ENCODE measurements at places on chromosomes 5 and 9.
A peak's percentile ranks its signal among the peaks of the same experiment; 100 is the strongest.

DNA sequence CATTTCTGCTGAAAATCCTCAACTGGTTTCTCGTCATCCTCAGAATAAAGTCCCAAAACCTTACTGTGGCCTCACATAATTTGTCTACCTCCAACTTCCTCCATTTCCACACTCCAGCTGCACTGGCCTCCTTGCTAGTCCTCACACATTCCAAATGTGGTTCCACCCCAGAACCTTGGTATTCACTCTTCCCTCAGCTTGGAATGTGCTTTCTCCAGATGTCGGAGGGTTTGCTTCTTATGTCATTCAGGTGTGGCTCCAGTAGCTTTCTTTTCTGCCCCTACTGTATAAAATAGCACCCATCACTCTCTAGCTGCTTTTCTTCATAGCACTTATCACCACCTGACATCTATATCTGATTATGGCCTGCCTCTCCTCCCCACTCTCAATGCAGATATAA is 102.5 kb upstream of the IFNK start:
- DNase-seq, result no peak

DNA sequence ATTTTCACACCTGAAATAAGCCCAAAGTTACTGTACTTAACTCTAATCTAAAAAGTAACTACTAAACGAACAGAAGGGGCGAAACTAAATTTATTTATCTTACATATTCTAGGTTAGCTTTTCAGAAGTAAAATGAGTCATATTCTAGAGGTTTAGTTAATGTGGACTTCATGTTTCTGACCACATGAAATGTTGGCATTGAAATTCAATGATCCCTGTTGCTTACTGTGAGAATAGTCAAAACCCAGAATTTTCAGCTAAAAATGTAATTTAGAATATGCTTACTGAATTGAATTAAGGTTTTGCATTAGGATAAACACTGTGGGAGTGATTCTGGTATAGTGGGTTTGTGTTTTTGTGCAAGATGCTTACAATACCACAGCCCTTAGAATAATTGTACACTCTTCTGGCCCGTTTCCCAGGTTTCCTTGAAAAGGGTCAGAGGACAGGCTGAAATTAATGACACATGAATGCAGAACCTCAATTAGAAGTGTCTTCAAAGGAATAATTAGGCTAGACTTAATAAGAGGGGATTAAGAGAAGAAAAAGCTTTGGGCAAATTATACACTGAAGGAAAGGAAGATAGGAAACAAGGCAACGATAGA is 1.4 kb upstream of the SNX18 start:
- no peak for DNase-seq

DNA sequence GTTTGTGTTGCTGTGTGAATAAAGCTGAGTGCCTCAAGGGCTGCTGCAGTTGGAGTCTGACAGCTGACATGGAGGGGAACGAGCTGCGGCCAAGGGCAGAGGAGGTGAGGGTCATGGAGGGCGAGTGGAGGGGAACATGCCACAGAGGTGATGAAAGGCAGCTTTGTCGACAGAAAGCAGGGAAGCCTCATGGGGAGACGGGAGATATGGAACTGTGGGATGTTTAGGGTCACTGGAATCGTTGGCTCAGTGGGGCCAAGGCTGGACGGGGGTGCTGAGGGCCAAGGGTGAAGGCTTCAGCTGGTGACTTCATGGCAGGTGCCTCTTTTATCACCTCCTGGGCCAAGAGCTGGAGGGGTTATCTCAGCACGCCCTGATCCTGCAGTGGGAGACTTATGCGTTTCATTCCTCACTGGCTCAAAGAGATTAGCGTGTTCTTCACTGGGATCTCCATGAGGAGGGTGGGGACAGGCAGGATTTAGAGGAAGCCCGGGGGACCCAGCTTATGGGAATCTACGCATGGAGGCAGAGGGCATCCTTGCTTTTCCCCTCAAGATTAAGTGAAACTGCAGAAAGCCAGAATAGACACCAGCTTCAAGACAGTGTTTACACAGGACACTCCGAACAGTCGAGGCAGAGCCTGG is 42.2 kb downstream of the FAM240B start:
- no peak for DNase-seq

DNA sequence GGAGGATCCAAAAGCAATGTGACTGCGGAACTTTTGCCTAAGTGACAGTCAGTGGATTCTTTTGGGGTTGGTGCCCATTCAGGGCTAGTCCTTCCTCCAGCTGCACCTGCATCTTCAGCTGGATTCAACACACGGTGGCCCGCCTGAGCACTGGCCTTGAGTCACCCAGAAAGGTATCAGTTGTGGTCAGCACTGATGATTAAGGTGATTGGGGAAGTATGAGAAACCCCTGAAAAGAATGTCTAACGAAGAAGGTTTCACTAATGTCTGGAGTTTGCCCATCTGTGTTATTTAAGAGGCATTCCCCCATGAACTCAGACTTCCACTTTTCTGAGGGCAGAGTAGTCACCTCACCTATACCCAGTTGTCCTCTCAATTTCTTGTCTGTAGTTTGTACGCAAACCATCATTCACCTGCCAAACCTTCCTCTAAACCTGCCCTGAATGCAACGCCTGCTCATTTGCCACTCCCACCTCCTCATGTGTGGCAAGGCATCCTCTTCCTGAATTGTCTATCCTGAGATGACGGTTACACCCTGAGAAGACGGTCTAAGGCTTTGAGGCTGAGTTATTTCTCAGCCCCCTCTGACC is 27.2 kb downstream of the CSF2 start:
- DNase-seq, result no peak

DNA sequence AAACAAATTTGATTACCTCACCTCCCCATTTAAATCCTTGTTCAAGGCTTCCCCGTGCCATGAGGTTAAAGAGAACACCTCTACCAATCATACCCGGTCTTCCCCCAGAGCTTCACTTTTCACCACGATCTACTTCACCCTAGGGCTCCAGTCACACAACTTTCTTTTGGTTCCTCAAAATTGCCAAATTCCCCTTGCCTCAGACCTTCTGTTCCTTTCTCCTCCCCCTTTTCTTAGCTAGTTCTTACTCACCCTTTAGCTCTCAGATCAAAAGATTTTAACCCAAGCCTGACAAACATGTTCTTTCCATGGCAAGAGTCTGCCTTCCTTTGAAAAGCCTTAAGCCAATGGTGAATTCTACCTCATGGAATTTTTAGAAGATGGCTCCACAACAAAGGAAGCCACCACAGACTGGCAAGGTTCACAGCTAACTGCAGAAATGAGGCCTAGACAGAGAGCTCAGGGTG is 56.7 kb downstream of the MAPKAP1 start:
- DNase-seq, result peak; percentile 66
